ENCODE measurements at places on chromosomes 4 and X.
A peak's percentile ranks its signal among the peaks of the same experiment; 100 is the strongest.

- DNase-seq = no peak
These were observed 96.1 kb upstream of the FAM9A start for GRCh38 chrX:8897259-8897658.

DNA sequence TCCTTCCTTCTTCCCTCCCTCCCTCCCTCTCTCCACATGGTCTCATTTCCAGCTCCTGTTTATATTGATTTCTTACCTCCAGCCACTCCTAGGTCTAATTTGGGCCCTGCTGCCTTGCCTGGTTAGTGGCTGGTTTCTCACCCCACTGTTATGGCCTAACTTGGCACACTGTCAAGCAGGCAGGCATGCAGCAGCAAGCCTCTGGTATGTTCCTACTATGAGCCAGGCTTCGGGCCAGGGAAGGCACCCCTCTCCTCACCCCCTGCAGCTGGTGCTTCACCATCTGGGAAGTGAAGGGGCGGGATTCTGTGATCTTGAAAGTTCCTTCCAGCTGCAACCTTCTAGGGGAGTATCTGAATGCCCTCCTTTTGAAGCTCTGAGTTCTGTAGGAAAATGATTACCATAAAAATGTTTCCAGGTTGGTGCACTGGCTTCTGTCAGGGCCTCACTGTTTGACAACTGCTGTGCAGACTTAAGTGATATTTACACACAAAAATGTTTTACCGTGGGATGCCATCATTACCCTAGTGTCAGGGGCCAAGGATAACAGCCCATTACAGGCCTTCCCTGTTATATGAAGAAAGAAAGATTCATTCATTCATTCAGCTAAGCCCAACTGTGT is 10.1 kb upstream of the VMA21 start:
- no peak for DNase-seq

GRCh38 chr4:113468165-113469022 is 293.1 kb downstream of the CAMK2D start:
- peak; percentile 51 for DNase-seq

DNA sequence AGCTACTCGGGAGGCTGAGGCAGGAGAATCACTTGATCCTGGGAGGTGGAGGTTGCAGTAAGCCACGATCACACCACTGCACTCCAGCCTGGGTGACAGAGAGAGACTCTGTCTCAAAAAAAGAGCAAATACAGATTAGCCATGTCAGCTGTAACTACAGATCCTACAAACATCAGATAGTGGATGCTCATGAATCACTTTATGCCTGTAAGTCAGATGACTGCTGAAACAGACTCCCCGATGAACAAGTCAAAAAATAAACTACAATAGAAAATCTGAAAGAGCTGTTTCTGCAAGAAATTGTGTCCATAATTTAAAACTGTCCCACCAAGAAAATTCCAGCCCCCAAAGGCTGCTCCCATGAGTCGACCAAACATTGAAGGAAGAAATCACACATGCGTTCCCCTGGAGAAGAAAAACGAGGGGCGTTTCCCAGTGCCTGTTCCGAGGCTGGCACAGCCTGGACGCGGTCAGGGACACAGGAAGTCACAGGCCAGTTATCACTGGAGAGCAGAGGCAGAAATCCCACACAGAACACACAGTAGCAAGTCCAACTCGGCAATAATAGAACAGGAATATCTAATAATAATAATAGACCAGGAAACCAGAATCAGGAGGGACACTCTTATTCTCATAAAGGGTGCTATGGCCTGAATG is 30.0 kb upstream of the GTPBP6 start:
- no peak for DNase-seq

DNA sequence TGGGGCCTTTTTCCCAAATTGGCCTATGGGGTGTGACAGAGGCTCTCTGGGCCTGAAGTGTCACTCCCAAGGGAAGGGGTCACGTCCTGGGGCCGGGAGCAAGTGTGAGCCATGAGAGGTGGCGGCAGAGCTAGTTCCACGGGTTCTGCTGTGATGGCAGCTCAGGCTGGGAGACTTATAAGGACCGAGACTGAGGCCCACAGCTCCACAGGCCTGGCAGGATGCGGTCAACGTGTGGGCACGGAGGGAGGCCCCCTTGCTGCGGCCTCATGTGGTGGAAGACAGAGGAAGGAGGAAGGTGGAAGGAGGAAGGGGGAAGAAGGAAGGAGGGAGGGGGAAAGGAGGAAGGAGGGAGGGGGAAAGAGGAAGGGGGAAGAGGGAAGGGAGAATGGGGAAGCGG is 7.2 kb upstream of the CPLX1 start:
- no peak for DNase-seq

GRCh38 chr4:99918656-99919055 is 24.4 kb upstream of the LAMTOR3 start:
- no peak for DNase-seq

- no peak for DNase-seq
These were observed 11.3 kb downstream of the BMP2K start for GRCh38 chr4:78787392-78788006.

DNA sequence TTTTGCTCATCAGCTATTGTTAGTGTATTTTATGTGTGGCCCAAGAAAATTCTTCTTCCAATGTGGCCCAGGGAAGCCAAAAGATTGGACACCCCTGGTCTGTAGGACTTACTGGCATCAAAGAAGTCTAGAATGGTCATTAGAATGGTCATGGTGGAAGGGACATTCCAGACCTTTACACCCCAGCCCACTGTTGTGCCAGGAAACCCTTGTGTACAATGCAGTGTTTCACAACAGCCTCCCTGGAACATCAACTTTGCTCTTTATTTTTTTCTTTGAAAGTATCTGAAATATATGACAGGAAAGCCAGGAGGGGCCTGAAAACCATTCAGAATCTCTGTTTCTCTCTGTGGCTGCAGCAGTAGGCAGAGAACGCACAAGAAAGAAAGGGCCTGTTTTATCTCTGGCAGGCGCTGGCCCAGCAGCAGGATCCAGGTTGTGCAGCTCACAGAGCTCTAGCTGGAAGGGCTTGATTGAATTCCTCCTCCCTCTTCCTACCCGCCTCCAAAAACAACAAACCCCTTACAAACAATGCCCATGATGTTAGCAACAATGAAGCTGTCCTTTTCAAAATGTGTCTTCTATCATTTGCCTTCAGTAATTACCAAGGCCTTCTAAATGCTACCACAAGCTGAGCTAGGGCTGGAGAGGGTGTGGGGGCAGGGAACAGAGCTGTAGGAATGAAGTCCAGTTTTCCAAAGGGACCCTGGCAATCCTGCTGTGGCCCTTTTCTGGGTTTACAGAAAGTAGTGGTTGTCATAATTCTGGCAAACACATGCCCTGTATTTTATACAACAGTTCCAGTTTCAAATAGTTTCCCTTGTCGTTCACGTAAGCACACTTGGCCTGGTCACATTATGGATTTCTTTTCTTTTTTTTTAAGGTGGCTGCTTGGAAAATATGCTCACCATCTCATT is 32.3 kb upstream of the TFDP3 start:
- DNase-seq = no peak

GRCh38 chr4:8305851-8306471 is 36.4 kb downstream of the HTRA3 start:
- DNase-seq = no peak
